MM.1S (cell line): ENCODE measurements at places on chromosomes 6 and 20.

GRCh38 chr20:62580733-62581132 is 61.6 kb upstream of the SLCO4A1 start:
- no peaks in the 10 kb centered on the region for H3K36me3 ChIP-seq
- H3K4me3 ChIP-seq: no peak overlapping the region
- peaks cover 90% of the 10 kb centered on the region for H3K27me3 ChIP-seq
- no peak overlapping the region for H3K27ac ChIP-seq
- H3K4me1 ChIP-seq: no peaks in the 10 kb centered on the region

DNA sequence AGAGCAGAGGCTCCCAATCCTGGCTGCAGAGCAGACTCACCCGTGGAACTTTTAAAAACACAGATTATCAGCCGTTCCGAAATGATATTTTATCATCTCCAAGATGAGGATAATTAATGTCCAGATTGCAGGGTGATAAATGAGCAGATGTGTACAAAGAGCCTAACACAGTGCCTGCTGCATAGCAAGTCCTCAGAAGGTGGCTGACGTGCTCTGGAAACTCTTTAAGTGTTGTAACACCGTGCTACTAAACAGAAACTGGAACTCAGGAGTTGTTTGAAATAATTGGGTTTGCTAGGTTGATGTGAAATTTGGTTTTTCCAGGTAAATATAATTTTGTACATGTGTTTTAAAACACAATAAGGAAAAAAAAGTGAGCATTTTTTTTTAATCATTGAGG is 118.0 kb downstream of the ARMC2 start:
- no peaks in the 10 kb centered on the region for H3K36me3 ChIP-seq
- H3K27me3 ChIP-seq: no peaks in the 10 kb centered on the region
- no peak overlapping the region for H3K4me3 ChIP-seq
- H3K27ac ChIP-seq: no peak overlapping the region
- no peak for DNase-seq

GRCh38 chr6:7974938-7975763 is 64.6 kb upstream of the TXNDC5 start:
- peak overlapping the region; percentile 94; the same call in 1 of the 2 replicates for H3K27ac ChIP-seq
- no peaks in the 10 kb centered on the region for H3K36me3 ChIP-seq
- no peaks in the 10 kb centered on the region for H3K27me3 ChIP-seq
- no peak overlapping the region for H3K4me3 ChIP-seq
- H3K4me1 ChIP-seq: peaks cover 19% of the 10 kb centered on the region
- no peak for DNase-seq

DNA sequence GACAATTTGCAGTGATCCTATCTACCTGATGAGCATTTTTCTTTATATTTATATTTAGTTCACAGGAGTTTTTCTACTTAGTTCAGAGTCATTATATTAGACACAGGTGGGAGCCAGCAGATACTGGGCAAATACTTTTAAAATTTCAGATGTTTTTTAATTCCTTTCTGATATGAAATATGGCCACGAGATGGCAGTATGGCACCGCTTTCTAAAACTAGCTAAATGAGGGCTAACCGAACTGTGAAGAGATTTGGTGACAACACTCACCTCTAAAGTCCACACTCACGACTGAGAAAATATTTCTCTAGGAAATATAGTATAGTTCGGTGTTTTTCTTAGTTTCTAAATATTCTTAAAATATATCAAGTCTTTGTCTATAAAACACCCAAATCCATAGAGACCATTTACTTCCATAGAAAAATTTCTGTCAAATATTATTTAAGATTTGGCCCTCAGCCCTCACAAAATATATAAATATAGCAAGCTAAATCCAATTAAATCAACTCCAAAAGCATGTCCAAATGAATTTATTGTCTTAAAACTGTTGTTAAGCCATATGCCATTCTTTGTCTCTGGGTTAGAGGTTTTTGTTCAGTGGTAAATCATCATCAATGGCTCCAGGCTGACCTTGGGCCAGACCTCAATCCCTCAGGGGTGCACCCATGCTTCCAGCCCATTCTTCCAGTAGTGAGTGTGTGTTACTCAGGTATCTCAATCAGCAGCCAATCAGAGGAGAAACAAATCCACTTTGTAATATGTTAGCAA is 63.6 kb downstream of the HUS1B start:
- H3K27ac ChIP-seq: no peak overlapping the region
- DNase-seq: peak; percentile 70
- H3K36me3 ChIP-seq: no peaks in the 10 kb centered on the region
- H3K4me1 ChIP-seq: no peaks in the 10 kb centered on the region

DNA sequence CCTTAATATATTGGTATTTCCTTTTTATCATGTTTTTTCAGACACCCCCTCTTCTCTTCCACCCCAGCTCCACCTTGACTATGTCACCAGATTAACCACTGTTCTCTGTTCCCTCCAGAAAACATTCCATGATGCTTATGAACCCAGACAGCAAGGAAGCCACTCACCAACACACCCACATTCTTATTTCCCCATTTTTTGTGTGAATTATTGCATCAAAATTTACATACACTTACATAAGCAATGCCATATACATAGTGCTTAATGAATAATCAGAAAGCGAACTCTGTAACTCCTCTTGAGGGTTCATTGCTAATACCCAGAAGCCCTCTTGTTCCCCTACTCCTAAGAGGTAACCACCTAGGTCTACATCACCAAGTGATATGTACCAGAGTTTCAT is 182.3 kb upstream of the CDYL start:
- H3K36me3 ChIP-seq: no peaks in the 10 kb centered on the region
- H3K27ac ChIP-seq: no peak overlapping the region
- H3K4me1 ChIP-seq: no peaks in the 10 kb centered on the region
- no peaks in the 10 kb centered on the region for H3K27me3 ChIP-seq
- no peak for DNase-seq
- H3K4me3 ChIP-seq: no peak overlapping the region

- no peaks in the 10 kb centered on the region for H3K27me3 ChIP-seq
- no peak overlapping the region for H3K27ac ChIP-seq
- no peaks in the 10 kb centered on the region for H3K4me1 ChIP-seq
- no peaks in the 10 kb centered on the region for H3K36me3 ChIP-seq
- DNase-seq: no peak
These were observed 109.1 kb upstream of the ENPP5 start for GRCh38 chr6:46279874-46280273.

- H3K27ac ChIP-seq: no peak overlapping the region
- H3K36me3 ChIP-seq: no peaks in the 10 kb centered on the region
- no peak for DNase-seq
- H3K4me1 ChIP-seq: peaks cover 9% of the 10 kb centered on the region
- no peaks in the 10 kb centered on the region for H3K27me3 ChIP-seq
- H3K4me3 ChIP-seq: no peak overlapping the region
These were observed 52.1 kb upstream of the VSTM2L start for GRCh38 chr20:37850724-37851355.

DNA sequence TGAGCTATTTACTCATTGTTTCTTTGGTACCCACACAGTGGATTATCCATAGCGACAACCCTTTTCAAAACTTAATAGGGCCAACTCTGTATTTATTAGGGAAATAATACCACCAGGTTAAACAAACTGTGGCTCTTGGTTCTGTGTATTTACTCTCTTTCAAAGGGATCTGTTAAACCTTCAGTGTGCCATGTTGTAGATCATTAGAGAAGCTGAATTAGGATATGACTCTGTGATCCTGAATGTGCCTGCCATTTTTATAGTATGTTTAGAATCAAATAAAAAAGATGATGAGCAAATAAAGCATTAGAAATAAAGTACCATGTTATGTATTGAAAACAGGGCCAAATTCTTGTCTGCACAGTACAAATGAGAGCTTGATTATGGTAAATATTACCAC is 25.0 kb upstream of the SLC35D3 start:
- no peaks in the 10 kb centered on the region for H3K4me1 ChIP-seq
- H3K4me3 ChIP-seq: no peak overlapping the region
- no peaks in the 10 kb centered on the region for H3K36me3 ChIP-seq

- peak overlapping the region; percentile 54 for H3K4me3 ChIP-seq
- H3K27me3 ChIP-seq: no peaks in the 10 kb centered on the region
- H3K4me1 ChIP-seq: 0 out of 2 replicates have a peak, but pooled peaks cover 5% of the 10 kb centered on the region
- DNase-seq: no peak
- peak overlapping the region; percentile 95 for H3K27ac ChIP-seq
These were observed 127.8 kb downstream of the HFE start for GRCh38 chr6:26214803-26215584.

DNA sequence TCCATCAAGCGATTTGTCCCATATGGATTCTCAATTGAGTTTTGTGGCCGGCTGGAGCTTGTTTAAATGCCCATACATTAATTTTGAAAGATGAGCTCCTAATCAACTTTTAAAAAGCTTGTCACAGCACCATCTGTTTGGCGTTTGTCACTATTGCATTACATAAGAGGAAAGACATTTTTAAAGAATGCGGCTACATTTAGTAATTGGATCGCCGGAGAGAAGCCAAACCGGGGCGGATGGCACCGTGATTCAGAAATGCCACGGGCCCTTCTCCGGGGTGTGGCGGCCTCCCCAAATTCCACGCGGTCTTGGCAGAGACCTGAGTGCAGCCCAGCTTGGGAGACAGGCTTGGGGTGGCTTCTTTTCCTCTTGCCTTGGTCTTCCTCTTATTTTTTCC is 67.7 kb upstream of the ZNFX1 start:
- no peak for DNase-seq
- H3K4me1 ChIP-seq: no peaks in the 10 kb centered on the region
- H3K27ac ChIP-seq: no peak overlapping the region

GRCh38 chr6:157550114-157550989 is 169.4 kb downstream of the ZDHHC14 start:
- no peak overlapping the region for H3K27ac ChIP-seq
- no peaks in the 10 kb centered on the region for H3K36me3 ChIP-seq
- H3K4me1 ChIP-seq: no peaks in the 10 kb centered on the region

- DNase-seq: no peak
- H3K4me3 ChIP-seq: no peak overlapping the region
- H3K36me3 ChIP-seq: no peaks in the 10 kb centered on the region
- H3K4me1 ChIP-seq: peaks cover 21% of the 10 kb centered on the region
- H3K27ac ChIP-seq: no peak overlapping the region
These were observed 50.5 kb upstream of the DST start for GRCh38 chr6:56693246-56693607.

DNA sequence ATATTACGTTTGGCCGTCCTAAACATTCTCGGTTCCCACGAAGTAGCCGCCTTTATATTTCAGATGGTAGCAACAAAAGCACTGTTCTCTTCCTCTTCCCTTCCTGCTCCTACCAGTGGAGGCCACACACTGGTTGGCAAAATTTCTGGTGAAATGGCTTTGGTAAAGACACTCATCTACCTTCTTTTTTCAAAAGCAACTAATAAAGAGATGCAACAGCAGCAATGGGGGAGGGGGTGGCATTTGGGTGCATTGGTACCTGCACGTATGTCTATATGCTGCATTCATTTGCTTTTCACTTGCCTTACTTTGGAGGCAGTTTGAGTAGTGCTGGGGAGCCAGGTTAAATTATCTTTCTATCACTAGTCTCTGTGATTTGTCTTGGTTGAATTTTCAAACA is 6.0 kb downstream of the POU3F2 start:
- H3K27me3 ChIP-seq: peaks cover 11% of the 10 kb centered on the region; the same call in 1 of the 2 replicates
- no peaks in the 10 kb centered on the region for H3K36me3 ChIP-seq
- DNase-seq: no peak
- no peaks in the 10 kb centered on the region for H3K4me1 ChIP-seq
- H3K27ac ChIP-seq: no peak overlapping the region

DNA sequence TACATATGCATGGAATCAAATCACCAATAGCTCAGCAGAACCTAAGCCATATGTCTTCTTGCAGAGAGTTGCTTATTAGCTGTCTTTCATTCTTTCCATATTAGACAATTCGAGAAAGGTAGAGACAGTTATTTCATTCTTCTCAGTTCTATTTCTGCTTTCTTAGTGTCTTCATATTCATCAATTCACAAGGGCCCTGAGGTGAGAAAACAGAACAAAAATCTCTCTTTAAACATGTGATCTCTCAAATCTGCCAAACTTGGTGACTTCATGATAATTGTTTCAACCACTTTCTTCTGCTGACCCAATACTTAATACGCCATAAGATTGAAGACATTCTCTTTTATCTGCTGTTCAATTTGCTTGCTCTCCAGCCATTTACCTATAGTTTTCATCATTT is 229.7 kb upstream of the MARCKS start:
- peaks cover 62% of the 10 kb centered on the region for H3K4me1 ChIP-seq
- no peak for DNase-seq
- no peak overlapping the region for H3K27ac ChIP-seq
- H3K4me3 ChIP-seq: no peak overlapping the region

DNA sequence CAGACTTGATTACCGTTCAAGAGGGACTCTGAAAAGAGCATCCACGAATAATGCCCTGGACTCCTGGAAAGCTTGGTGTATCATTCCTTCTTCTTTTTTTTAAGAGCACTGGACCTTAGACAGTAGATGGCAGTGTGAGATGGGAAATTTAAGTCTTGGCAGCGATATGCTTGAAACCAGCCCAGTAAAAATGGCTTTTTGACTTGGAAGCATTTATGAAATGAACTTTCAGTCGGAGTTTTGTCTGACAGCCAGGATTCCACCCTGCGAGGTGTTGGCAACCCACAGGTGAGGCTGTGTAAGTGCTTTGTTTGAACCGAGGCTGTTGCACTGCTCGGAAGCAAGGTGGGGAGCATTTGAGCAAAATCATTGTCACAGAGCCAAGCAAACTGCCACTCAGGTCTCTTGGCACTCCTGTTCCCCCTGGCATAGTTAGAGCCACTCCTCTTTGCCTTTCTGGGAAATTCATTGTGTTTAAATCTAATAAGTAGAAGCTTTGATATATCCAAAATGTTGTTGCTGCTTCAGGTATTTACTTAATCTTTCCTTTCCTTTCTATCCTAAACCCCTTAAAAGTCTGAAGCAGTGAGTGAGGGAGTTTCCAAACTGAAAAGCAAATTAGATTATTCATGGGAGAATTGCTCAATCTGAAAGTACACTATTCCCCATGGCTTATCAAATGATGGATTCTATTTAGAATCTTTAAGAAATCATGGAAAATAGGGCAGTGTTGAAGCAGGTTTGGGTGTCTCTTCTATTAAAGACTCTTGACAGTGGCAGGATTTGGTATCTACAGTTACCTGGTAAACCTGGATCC is 272.8 kb upstream of the SLC35B3 start:
- peak; percentile 42 for DNase-seq
- no peak overlapping the region for H3K4me3 ChIP-seq
- no peaks in the 10 kb centered on the region for H3K36me3 ChIP-seq

- H3K27ac ChIP-seq: no peak overlapping the region
- H3K36me3 ChIP-seq: no peaks in the 10 kb centered on the region
- peaks cover 10% of the 10 kb centered on the region; the same call in 1 of the 2 replicates for H3K4me1 ChIP-seq
- H3K4me3 ChIP-seq: no peak overlapping the region
- H3K27me3 ChIP-seq: no peaks in the 10 kb centered on the region
- peak; percentile 36 for DNase-seq
These were observed 2.1 kb downstream of the KHDRBS2 start for GRCh38 chr6:62283796-62284411.

GRCh38 chr6:16132909-16133308 is 4.0 kb downstream of the MYLIP start:
- H3K27ac ChIP-seq: no peak overlapping the region
- H3K36me3 ChIP-seq: peaks cover 3% of the 10 kb centered on the region; the same call in 1 of the 2 replicates
- no peak overlapping the region for H3K4me3 ChIP-seq
- DNase-seq: no peak

DNA sequence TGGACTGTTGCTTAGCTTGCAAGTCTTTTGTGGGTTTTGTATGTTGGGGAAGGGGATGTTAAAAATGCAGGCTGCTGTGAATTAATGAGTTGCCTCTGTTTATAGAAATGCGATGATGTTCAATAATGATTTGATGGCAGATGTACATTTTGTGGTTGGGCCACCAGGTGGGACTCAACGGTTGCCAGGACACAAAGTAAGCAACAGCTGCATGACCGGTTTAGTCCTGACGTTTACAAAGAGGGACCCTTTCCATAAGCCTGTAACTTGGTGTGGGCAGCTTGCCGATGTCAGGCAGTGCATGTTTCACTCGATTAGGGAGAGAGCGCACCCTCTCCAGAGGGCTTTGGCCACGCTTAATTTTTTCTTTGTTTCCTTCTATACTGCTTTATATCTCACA is 1.3 kb downstream of the BTBD3 start:
- H3K4me1 ChIP-seq: peaks cover 7% of the 10 kb centered on the region
- no peaks in the 10 kb centered on the region for H3K27me3 ChIP-seq
- peak; percentile 83 for DNase-seq
- H3K27ac ChIP-seq: peak overlapping the region; percentile 83
